IPS-NIHi11 (cell line): ENCODE measurements at places on chromosomes 6 and 20.

DNA sequence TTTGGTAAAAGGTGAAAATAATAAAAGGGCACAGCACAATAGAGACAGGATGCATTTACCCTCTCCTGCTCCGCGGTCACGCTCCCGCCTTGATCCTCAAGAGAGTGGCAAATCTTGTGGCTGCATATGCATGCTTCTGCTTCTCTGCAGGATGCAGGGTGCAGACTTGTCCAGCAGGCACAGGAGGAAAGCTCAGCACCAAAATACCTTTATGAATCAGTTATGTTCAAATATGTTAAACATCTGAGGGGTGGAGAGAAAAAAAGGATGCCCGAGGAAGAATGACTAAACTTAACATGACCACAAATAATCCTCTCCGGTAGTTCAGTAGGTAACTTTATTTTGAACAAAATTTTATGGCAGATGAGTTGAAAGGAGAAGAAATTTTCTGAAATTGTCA is 366.1 kb upstream of the SOX4 start:
- DNase-seq: no peak

- DNase-seq: no peak
These were observed 57.8 kb downstream of the POPDC3 start for GRCh38 chr6:105121981-105122380.

DNA sequence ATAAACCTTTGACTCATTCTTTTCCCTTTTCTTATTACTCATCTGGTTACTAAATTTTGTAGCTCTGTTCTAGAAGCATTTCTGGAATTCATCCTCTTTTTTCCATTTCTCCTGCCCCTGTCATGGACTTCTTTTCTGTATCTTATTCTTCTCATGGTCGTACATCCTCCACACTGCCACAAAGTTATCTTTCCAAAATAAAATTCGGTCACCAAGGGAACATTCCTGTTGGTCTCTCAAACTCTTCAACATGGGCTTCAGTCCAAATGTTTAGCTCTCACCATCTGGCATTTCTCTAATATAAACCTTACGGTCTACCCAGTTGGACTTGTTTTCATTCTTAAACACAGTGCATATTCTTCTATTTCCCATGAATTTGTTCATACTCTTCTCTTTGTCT is 428.8 kb upstream of the ID4 start:
- DNase-seq: no peak

DNA sequence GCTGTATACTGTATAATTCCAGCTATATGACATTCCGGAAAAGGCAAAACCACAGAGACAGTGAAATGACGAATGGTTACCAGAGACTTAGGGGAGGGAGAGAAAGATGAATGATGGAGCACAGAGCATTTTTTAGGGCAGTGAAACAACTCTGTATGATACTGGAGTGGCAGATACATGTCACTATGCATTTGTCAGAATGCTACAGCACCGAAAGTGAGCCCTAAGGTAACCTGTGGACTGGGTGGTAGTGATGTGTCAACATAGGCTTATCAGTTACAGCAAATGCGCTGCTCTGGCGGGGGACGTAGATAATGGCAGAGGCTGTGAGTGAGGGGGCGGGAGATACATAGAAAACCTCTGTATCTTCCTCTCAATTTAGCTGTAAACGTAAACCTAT is 201.3 kb upstream of the SSTR4 start:
- DNase-seq: no peak
